ENCODE measurements at places on chromosomes 11 and 22. TPM values are rescaled to one million over a fixed set of nuclear protein-coding genes. Genes with fewer than 3 reads are reported as not detected.

CYB561A3 gene
- total RNA-seq: 46.1 TPM

RIMBP3C gene
- total RNA-seq: 0.44 TPM

VPS26B gene
- total RNA-seq: 54.0 TPM

PPP2R1B gene
- 30.1 TPM for total RNA-seq

ARHGAP1 gene
- 40.0 TPM for total RNA-seq

- DNase-seq: no peak
Observed at GRCh38 chr11:35970445-35970844, 26.6 kb downstream of the LDLRAD3 start.

DNA sequence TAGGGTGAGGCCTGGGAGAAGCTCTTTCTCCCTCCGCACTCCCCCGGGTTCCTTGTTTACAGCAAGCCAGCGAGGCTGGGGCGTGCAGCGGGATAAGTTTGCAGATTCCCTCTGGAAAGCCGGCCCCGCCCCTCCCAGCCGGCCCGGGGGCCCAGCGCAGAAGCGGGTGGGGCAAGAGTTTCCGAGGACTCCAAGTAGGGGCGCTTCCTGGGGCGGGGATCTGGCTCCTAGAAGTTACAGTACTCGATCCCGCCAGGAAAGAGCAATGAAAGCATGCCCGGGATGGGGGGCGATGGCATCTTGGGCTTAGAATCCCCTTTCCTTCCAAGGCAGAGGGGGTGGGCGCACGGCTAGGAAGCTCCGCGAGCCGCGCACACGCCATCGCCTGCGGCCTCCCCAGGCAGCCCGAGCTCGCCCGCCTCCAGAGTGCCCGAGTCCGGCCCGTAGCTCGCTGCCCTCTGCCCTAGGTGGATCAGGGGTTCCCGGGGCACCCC, 385 bp downstream of the TST start:
- DNase-seq: no peak

GRCh38 chr11:64103277-64103985, 62.5 kb downstream of the MACROD1 start:
- no peak for DNase-seq

DNA sequence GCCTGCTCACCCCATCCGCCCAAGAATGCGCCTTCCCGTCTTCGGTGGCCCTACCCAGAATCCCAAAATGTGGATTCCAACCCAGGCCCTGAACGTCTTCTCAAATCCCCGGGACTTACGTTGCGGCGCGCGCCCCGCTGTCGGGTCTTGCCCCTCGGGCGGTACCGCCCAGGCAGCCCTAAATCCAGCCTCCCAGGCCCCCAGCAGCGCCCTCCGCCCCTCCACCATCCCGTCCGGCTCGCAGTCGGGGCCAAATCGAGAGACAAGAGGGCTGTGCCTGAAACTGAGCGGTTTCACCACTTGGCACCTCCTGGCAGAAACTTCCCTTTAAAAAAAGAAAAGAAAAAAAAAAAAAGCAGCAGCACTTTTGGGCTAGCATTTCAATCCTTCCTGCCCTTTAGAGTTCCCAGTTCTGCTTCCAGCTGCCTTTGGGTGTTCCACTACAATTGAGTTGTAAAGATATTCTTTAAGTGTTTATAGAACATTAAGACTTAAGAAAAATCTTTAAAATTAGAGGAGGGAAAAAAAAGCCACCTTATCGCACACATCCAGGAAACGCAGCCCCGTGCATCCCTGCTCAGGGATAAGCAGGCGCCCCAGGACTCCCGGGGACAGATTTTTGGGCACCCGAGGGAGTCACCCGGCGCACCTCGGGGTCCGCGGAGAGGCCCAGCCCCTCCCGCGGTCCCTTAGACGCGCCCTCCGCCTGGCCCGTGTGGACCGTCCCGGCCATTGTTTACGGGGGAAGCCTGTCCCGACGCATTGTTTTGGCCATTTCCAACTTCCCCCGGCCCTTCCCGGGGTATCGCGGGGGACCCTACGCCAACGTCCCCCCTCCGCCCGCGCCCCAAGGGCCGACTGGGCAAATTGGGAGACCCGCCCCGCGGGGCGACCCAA, 57.6 kb downstream of the KCNJ4 start:
- no peak for DNase-seq

GRCh38 chr22:37775785-37776638, 31.7 kb upstream of the GCAT start:
- DNase-seq: no peak

GRCh38 chr11:107691000-107691750, 20.7 kb downstream of the SLN start:
- no peak for DNase-seq

DNA sequence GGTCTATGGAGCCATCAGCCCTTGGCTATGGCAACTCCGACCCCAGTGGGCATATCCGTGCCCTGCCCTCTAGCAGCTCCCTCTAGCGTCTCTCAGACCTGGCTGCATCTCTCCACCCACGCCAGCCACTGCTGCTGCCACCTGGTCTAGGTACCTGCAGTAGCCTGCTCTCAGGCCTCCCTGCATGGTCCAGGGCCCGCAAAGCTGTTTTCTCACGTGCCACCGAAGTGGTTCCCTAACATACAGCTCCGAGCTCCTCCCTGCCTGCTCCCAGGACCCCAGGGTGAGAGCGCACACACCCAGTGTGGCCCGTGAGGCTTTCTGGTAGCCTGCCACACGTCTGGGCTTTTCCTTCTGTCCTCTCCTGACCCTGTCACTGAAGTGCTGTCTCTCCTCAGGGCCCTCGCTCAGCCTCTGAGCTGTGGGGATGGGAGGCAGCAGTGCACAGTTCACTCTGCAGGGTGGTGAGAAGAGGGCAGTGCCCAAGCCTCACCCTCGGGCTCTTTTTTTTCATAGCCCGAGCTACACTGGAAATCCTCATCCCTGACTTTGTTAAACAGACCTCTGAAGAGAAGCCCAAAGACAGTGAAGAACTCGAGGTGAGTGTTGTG, 14.3 kb downstream of the DGCR8 start:
- no peak for DNase-seq

DNA sequence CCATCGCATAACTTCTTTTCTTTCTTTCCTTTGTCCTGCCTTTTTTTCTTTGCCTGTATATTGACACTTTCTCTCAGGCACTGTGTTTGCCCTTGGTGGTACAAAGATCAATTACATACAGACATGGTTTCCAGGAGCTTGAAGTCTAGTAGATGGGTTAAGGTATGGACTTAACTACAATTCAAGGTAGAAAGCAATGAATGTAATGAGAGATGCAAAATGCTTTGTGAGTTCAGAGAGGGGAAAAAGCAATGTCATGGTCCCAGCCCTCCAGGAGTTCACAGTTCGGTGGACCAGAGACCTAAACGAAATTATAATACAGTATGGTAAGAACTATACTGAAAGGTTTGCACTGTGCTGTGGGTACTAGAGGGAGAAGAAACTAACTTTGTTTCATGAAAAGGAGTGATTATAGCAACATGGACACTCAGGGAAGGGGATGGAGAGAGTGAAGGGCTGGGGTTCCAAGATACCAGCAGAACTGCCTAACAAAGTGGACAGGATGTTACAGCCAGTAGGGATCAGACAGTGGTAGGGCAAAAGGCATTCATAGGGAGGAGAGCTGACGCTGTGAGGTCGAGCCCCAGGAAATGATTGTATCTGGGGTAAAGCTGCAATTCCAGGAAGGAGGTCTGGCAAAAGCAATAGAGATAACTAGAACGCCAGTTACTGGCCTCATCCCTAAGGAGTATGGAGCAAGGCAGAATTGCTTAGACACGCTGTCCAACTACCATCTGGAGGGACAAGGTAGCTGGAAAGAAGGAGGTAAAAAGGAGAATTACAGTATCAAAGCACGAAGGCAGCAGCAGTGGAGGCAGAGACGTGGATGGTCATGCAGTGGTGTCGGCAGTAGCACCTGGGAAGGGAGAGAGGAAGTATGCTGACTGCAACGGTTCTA, 158.3 kb upstream of the MTMR2 start:
- DNase-seq: no peak

DNA sequence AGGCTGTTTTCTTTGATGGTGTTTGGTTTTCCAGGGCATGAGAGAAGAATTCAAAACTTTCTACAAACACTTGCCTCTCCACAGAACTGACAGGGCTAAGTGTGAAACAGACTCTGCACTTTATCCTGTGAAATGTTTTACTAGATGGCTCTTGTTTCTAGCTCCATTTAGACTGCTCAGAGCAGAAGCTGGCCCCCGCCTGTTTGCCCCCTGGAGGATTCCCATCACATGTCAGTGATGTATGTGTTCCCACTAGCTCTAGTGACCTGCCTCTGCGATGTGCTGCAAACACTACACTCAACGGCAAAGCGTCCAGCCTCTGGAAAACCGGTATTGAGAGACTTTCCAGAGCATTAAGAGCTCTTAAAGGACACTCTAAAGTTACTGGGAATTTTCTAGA, 41.4 kb upstream of the PCF11 start:
- DNase-seq: no peak

All from glomerular endothelial cell (primary cell).